ENCODE measurements at places on chromosomes 16 and 17.

GRCh38 chr17:80827646-80828643 is 163.7 kb upstream of the CHMP6 start:
- DNase-seq, result no peak

DNA sequence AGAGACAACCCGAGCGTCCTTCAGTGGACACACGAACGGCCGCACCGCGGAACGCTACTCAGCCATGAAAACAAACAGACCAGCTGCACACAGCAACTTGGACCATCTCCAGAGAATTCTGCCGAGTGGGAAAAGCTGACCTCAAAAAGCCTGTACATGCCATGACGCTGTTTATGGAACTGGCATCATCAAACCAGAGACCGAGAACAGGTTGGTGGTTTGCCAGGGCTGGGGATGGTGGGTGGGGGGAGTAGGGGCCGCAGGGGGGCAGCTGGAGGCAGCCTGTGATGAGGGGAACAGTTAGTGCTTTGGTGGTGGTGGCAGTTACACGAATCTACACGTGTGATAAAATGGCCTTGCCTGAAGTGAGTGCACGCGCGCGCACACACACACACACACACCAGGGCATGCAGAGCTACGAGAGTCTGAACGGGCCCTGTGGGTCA is 169.8 kb downstream of the LAT start:
- no peak for DNase-seq

DNA sequence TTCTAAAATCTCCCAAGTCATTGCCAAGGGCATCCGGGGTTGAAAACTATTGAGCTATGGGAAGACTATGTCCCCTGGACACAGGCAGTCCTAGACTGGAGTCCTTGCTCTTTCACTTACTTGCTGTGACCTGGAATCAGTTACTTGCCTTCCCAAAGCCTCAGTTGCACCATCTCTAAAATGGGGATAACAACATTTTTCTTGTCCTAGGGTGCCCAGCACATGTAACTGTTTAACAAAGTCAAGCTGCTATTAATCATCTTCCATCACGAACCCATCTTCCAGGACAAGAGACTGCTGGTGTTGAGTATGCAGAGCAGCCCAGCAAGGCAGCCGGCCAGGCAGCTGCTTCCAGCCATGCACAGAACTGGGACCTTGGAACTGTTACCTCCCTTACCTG is 9.9 kb upstream of the CACNG4 start:
- no peak for DNase-seq

GRCh38 chr16:83031524-83031923 is 404.8 kb downstream of the CDH13 start:
- no peak for DNase-seq

DNA sequence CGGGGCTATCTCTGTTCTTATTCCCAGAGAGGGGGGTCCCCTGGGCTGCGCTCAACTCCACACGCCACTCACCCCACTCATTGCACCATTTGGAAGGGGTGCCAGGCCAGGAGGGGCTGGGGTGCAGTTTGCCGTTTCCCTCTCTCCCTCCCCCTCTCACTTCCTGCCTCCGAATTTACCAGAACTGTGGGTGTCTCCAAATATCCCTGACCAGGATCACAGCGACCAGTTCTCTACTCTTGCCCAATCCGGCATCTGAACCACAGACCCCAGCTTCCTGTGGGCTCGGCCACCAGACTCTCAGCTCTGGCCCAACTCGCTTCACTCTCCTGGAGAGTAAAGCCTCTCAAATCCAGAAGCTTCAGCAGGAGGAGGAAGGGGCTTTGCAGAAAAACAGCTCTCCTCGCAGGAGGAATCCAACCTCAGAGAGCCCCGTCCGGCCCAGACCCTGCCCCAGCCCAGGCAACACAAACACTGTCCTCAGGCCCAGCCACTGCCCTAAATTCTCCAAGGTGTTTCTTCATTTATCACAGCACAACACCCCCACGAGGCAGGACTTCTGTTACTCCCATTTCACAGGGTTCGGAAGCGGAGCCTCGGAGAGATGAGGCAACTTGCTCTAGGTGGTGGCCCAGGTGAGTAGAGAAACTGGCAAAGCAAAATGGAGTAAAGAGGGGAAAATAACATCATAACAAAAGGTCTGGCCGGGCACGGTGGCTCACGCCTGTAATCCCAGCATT is 423 bp upstream of the ASGR2 start:
- no peak for DNase-seq

DNA sequence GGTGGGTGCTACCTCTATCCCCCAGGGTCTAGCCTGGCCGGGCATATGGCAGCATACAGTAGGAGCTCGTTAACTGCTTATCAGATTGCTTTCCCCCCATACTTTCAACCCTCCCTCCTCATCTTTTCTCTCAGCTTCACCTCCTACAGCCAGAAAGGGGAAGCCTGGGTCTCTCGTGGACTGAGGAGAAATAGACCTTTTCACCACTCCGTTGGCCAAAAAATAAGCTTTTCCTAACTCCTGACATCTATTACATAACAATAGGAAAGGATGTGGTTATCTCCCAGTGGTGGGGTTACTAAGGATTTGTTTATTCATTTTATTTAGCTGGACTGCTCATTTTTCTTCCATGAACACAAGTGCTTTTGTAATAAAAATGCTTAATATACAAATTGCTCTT is 9.0 kb upstream of the CXCL16 start:
- DNase-seq, result no peak

DNA sequence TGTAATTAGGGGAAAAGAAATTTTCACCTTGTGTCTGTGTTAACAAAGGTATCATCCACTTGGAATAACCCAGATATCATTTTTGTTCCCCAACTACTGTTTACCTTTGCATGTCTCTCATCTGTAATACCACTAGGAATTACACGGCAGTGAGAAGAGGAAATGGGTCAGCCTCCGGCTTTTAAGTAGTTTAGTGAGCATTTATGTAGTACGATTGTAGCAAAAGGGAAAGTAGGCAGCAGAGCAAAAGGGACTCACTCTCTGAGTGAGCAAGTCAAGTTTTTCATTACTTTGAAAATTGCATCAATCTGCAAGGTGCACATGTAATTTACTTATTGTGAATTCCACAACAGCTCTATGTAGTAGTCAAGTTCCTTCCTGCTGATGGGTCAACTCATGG is 11.2 kb downstream of the PHF12 start:
- no peak for DNase-seq

- no peak for DNase-seq
Measured at GRCh38 chr16:8908810-8909468, 26.8 kb downstream of the LITAFD start.

DNA sequence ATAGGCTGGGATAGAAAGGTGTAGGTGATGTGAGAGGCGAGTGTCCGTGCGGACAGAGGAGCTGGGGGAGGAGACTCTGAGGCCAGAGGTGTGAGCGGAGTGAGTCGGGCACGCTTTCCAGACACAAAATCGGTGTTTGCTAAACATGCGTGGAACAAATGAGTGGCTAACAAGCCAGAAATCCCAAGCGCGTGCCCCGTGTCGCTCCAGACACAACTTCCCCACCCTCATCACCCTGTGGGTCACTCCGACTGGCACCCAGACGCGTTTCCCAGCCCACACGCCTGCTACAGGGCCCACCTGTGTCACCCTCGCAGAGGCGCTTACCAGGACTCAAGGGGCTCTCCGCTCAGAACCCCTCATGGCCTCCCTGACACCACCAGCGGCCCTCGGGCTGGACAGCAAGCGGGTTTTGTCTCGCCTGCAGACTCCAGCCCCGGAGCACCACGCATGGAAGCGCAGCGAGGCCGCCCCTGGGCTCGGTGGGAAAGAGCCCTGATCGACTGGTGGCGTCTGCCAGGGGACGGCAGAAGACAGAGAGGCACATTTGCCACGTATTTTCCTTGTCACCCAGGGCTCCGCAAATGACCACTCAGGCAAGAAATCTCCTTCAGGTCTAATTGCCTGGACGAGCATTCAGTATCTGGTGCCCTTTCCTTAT is 6.0 kb upstream of the RPH3AL start:
- no peak for DNase-seq

DNA sequence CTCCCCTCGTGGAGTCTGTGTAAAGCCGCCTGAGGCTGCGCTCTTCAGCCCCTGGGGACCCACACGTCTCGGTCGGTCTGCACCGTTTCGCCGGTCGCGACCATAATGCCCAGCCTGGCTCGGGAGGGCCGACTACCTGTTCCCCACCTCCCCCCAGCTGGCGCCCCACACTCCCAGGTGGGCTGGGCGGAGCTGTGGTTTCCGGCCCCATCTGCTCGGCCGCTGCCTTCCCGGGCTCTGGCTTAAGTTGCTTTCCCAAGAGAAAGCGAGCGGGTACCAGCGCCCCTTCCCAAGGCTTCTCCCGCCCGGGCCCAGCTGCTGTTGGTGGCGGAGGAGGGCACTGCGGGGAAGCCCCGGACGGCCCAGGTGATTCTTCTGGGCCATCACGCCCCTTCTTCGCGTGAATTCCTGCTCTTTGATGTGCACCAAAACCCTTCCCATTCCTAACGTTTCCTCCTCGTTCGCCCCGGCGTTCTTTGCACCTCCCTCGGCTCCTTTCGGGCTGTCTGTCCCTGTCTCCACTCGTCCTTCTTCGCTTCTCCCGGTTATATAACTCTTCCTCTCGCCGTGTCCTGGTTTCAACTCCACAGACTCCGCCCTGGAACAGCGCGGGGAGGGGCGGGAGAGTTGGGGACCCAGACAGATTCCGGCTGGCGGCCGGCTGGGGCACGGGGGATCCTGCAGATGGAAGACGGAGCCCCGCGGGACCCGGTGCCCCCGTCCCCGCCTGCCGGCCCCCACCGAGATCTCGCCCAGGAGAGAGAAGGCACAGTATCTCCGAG is 2.0 kb downstream of the KDM6B start:
- DNase-seq, result no peak

GRCh38 chr16:84842516-84843148 is 22.8 kb downstream of the CRISPLD2 start:
- DNase-seq, result no peak

- DNase-seq, result no peak
Measured at GRCh38 chr17:43040655-43041054, 15.6 kb downstream of the RND2 start.

DNA sequence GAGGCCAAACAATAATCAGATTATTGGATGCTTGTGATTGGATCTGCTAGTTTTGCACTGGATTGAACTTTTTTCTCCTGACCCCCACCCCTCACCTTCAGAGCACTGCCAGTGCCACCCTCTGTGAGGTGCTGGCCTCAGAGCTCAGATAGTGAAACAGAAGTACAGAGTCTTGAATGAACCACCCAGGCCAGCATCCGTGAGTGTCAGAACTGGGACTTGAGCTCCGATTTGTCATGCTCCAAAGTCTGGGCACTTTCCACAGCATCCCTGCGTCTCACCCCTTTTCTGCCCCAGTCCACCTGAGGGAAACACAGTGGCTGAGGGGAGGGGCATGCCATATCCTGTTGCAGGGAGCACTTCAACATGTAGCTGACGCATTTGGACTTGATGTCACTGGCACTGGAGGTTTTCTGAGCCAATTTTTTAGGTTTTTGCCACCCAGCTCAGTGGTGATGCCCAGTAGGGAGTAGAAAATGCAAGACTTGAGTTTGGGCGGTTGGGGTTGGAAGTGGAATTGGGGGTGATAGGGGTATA is 47.3 kb downstream of the SMPD3 start:
- DNase-seq, result no peak

- DNase-seq, result no peak
Measured at GRCh38 chr17:66715745-66716156, 119.2 kb upstream of the CACNG5 start.

DNA sequence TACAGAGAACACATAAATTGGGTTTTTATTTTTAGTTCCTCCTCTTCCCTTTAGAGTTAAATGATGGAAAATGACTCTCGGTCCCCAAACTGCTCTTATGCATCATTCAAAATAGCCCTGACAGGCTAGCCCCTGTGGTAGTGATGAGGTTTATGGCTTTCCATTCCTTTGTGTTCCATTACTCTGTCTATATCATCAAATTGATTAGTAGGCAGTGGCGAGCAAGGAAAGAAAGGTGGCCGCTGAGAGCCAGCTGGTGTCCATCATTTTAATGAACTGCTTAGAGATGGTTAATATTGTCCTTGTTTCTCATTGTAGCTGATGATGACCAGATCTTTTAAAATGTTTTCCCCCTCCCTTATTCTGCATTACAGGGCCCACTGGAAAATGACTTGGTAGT is 179.5 kb downstream of the PHKB start:
- no peak for DNase-seq

GRCh38 chr16:29810699-29811169 is 1.3 kb upstream of the PRRT2 start:
- DNase-seq, result no peak

- DNase-seq, result no peak
Measured at GRCh38 chr17:17757956-17758845, 76.9 kb downstream of the RAI1 start.

DNA sequence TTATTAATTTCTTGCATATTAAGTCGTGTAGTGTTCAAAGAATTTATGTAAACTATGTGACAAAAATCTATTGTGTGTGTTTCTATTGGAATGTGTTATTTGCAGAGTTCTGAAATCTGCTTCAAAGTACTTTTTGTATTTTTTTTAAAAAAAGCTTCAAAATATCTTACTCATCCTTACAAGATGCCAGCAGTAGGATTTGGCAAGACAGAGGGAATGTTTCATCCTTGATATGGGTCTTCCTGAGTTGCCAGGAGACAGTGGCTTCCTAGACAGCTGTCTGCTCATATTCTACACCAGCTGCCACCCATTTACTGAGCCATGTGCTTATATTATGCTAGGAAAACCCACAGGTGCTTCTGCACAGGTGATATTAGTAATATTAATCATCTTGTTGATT is 36.4 kb downstream of the EFCAB5 start:
- no peak for DNase-seq

GRCh38 chr17:14580499-14580898 is 279.6 kb downstream of the HS3ST3B1 start:
- no peak for DNase-seq

- DNase-seq, result no peak
Measured at GRCh38 chr17:9432134-9432885, 143.3 kb downstream of the STX8 start.

- DNase-seq, result no peak
Measured at GRCh38 chr17:82400830-82401229, 17.3 kb upstream of the HEXD start.

GRCh38 chr17:63082273-63082861 is 116.3 kb downstream of the TANC2 start:
- no peak for DNase-seq

DNA sequence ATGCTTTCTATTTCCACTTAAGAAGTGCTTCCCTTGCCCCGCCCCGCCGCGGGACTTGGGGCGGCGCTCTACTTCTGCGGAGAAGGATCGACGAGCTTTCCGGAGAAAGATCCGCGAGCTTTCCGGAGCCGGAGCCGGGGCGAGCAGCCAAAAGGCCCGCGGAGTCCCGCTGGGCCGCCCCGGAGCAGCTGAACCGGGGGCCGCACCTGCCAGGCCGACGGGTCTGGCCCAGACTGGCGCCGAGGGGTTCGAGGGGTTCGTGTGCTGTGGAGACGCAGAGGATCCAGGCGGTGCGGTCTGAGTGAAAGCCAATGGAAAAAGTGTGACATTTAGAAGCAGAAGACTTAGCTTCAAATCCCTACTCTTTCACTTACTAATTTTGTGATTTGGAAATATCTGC is 50.8 kb downstream of the TBC1D26 start:
- peak; percentile 8 for DNase-seq

DNA sequence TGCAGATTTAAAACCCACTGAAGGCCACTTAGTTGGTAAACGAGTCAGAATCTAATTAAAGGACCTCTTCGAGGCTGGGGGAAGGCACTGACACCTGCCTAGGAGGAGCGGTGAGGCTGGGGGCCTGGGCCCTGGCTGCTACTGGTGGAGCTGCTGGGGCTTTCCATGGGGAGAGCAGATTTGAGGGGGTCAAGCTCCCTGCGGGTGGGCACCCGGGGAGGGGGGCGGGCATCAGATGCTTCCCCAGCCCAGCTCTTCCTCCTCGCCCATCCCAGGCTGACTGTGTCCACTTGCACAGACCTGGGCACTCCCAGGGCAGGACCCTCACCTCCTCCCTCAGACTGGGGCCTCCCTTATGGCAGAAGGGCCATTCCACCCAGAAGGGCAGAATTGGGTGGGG is 19.0 kb downstream of the SRCIN1 start:
- DNase-seq, result no peak

All from activated naive CD4-positive, alpha-beta T cell (primary cell).